ENCODE measurements at places on chromosomes 12 and 14.

DNA sequence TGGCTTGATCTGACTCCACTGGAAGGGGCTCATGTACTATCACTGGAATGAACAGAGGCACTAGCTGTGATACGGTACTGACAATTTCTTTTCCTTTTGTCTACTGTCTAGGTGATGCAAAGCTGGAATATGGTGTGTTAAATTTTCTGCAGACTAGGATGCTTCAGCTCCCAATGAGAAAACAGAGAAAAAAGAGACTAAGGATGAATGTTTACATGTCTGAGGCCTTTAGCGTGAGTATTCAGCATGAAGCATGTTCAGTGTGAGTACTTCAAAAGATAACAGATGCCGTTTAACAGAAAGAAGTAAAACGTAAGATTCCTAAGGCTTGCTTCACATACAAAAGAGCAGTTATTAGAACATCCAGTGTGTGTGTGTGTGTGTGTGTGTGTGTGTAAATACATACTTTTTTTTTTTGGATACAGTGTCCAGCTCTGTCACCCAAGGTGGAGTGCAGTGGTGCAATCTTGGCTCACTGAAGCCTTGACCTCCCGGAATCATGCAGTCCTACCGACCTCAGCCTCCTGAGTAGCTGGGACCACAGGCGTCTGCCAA lies 92.3 kb upstream of the FERMT2 start:
- DNase-seq, result no peak

GRCh38 chr12:29405561-29405960 lies 24.6 kb upstream of the ERGIC2 start:
- DNase-seq, result no peak

- no peak for DNase-seq
These were observed 11.5 kb downstream of the ALG10 start for GRCh38 chr12:34033628-34034296.

DNA sequence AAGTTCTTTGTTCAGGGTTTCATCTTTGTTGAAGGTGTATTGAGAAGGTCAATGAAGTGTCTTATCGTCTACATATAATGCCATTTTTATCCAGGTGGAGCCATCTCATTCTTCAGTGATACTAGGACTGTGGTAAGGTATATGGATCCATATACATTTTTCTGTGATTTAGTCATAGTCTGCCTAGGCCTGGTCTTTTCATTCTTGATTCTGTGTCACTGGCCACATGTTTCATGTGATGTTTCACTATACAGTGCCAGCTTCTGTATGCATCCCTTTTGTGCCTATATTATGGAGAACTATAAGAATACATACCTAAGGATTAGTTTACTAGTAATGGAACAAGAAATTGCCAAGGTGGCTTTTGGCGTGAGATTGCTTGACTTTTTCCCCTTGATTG lies 40.5 kb downstream of the VEZT start:
- no peak for DNase-seq

GRCh38 chr12:7005311-7005710 lies 13.0 kb downstream of the LPCAT3 start:
- no peak for DNase-seq

- DNase-seq, result no peak
These were observed 924.4 kb upstream of the LRFN5 start for GRCh38 chr14:40682131-40682913.

DNA sequence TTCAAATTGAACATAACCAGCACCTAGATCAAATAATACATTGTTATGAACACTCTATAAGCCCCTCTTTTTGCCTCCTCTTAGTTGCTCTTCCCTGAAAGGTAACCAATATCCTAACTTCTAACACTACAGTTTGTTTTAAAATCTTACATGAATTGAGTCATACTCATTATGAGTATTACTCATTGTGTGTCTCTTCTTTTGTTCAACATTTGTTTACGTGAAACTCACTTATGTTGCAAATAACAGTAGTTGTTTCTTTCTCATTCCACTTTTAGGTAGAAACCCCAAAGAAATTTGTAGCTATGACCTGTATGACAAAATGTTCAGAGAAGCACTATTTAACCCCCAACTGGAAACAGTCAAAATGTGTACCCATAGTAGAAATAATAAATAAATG lies 6.6 kb downstream of the LRRC9 start:
- no peak for DNase-seq

- no peak for DNase-seq
These were observed 25.9 kb upstream of the EDDM3A start for GRCh38 chr14:20719777-20720176.

GRCh38 chr14:52094546-52095271 lies 25.9 kb upstream of the NID2 start:
- DNase-seq, result no peak

DNA sequence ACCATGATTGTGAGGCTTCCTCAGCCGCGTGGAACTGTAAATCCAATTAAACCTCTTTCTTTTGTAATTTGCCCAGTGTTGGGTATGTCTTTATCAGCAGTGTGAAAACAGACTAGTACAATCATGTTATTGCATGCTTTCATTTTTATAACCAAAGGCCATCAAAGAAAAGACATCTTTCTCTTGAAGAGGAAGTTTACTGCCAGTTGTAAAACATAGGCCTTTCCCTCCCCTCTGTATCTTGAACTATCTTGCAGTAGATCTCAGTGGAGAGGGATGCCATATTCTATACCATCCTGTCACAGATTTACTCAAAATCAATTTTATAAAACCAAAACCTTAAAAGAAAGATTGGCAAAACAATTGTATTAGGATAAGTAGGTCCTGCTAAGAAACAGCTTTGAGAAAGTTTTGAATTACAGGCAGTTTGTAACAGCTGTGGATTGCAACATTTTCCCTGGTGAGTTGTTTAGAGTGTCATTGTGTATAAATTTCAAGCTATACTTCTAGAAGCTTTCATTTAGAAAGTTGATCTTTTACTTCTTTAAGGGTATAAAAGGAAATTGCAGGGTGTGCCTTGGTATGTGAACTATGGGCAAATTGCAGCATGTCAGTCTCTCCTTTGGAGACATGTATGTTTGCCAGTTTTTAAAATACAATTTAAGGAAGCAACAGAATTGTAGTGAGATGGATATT lies 128.0 kb downstream of the ATP23 start:
- DNase-seq, result no peak

- no peak for DNase-seq
These were observed 135.5 kb upstream of the PZP start for GRCh38 chr12:9343731-9344130.
